ENCODE measurements at places on chromosomes 6 and 20. TPM values are rescaled to one million over a fixed set of nuclear protein-coding genes. Genes with fewer than 3 reads are reported as not detected.

- H3K36me3 ChIP-seq, result no peaks in the 10 kb centered on the region
- H3K4me1 ChIP-seq, result no peaks in the 10 kb centered on the region
- H3K4me3 ChIP-seq, result no peak overlapping the region
- H3K27ac ChIP-seq, result no peak overlapping the region
Observed at GRCh38 chr6:109165392-109165974, 70.2 kb downstream of the CEP57L1 start.

DNA sequence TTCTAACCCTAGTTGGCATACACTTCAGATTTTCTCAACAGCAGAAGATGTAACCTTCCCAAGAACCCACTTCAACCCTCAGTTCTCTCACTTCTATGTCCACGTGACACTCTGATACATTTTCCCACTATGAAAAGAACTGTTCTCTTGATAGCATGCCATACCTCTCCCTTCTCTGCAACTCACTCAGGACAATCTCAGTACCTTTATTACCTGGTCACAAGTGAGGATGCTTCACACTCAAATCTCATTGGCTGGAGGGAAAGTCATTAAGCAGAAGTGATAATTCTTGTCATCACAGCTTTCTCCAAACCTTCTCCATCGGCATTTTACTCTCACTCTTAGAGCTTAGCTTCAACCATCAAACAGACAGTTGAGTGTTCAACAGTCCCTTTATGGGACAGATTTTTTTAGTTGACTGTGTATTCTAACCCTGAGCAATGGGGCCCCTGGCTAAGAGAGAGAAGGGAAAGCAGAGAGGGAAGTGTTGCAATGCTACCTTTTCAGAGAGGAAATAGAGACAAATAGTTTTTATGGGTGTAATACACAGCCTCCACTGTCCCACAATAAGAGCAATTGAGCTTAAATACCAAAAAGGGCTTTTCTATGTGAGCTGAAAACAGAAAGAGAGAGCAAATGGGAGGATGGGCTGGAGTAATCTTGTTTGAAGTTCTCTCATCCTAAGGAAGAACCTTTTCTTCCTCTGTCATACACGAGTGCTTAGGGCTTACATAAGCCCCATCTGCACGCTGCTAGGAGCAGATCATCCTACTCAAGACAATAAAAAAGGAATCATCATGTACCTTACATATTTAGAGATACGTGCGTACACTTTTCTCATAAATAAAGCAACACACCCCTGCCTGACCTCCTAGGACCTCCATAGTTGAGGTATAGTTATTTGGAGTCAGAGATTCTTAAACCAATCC, 16.0 kb downstream of the HLA-DPA1 start:
- H3K4me1 ChIP-seq, result no peaks in the 10 kb centered on the region
- no peak overlapping the region for H3K4me3 ChIP-seq
- no peaks in the 10 kb centered on the region for H3K27me3 ChIP-seq
- no peak overlapping the region for H3K27ac ChIP-seq
- no peaks in the 10 kb centered on the region for H3K36me3 ChIP-seq
- DNase-seq, result no peak

DNA sequence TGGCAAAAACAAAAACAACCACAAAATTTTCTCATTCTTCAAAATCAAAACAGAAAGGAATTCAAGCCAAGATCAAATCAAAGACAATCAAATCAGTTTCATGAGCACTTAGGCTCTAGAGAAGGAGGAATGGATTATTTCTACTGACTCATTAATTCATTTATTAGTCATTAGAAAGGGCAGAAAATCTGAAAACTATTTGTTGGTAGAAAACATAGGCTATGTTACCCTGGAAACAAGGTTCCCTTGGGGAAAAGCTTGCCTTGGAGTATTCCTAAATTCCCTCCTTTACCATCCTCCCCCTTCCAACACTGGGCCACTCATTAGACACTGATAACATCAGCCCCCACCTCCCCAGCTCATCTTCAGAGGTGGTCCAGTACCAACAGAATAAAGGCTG, 17.5 kb downstream of the KIF16B start:
- H3K27ac ChIP-seq, result no peak overlapping the region
- H3K27me3 ChIP-seq, result no peaks in the 10 kb centered on the region
- no peaks in the 10 kb centered on the region for H3K36me3 ChIP-seq
- no peaks in the 10 kb centered on the region for H3K4me1 ChIP-seq

GRCh38 chr20:10075606-10076005, 40.8 kb downstream of the ANKEF1 start:
- H3K27ac ChIP-seq, result no peak overlapping the region
- no peaks in the 10 kb centered on the region for H3K36me3 ChIP-seq
- no peaks in the 10 kb centered on the region for H3K4me1 ChIP-seq
- no peaks in the 10 kb centered on the region for H3K27me3 ChIP-seq
- DNase-seq, result no peak

The SFTA2 gene
- total RNA-seq, result not detected

DNA sequence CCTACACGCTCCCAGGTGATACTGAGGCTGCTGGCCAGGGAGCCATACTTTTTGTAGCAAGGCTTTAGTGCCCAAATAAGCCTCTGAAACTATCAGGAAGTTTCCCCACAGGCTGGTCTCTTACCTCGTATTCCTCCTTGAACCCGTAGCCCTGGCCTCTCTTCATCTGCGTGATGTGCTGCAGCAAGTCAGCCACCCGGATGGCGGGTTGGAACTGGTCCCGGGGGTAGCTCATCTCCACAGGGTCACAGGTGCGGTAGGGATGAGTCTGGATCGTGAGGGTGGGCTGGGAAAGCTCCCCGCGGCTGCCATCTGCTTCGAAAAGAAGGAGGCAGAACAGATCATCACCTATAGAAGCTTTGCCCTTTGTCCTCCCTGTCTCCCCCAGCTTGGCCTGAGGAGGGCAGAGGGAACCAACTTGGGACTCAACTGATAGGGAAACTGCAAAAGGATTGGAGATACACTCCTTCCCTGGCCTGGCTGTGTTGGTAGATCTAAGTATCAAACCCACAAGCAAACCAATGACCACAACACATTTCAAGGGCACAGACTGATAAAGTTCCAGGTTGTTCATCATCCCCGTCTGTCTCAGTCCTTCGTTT, 543.2 kb upstream of the CHD6 start:
- H3K27me3 ChIP-seq, result no peaks in the 10 kb centered on the region
- no peaks in the 10 kb centered on the region for H3K4me1 ChIP-seq
- H3K4me3 ChIP-seq, result no peak overlapping the region
- H3K36me3 ChIP-seq, result peaks cover 4% of the 10 kb centered on the region
- H3K27ac ChIP-seq, result no peak overlapping the region

DNA sequence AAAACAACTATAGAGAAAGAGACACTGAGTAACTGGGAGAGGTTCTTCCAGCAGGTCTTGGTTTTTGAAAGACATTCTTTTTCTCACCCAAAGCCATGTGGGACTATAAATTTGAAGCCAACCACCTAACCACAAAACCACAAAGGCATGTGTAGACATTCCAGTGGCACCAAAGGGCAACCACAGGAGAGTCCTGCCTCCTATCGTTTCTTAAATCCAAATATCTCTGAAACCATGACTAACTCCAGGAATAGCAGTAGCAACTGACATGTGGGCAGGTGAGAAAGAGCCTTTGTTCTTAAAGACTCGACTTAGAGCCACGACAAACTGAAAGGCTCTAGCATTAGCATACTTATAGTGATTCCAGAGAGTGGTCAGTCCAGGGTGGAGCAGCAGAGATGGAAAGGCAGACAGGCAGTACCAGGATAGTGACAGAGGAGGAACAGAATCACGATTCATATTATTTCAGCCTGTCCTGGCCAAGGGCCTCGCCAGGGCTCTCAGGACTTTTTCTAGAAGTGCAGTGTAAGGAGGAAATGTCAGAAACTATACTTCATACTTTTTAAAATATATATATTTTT, 9.4 kb upstream of the COL9A1 start:
- DNase-seq, result no peak
- H3K36me3 ChIP-seq, result no peaks in the 10 kb centered on the region
- no peak overlapping the region for H3K4me3 ChIP-seq
- no peaks in the 10 kb centered on the region for H3K27me3 ChIP-seq
- no peaks in the 10 kb centered on the region for H3K4me1 ChIP-seq

GRCh38 chr20:19876828-19877460, 118.9 kb downstream of the RIN2 start:
- no peak overlapping the region for H3K27ac ChIP-seq
- peaks cover 2% of the 10 kb centered on the region for H3K4me1 ChIP-seq
- DNase-seq, result no peak
- no peaks in the 10 kb centered on the region for H3K27me3 ChIP-seq

The COX4I2 gene
- 5.4 TPM for total RNA-seq

Measured in spinal cord (tissue), 10 donors.